ENCODE measurements at places on chromosomes 2 and 18. TPM values are rescaled to one million over a fixed set of nuclear protein-coding genes. Genes with fewer than 3 reads are reported as not detected.

The REG3G gene
- not detected for total RNA-seq

DNA sequence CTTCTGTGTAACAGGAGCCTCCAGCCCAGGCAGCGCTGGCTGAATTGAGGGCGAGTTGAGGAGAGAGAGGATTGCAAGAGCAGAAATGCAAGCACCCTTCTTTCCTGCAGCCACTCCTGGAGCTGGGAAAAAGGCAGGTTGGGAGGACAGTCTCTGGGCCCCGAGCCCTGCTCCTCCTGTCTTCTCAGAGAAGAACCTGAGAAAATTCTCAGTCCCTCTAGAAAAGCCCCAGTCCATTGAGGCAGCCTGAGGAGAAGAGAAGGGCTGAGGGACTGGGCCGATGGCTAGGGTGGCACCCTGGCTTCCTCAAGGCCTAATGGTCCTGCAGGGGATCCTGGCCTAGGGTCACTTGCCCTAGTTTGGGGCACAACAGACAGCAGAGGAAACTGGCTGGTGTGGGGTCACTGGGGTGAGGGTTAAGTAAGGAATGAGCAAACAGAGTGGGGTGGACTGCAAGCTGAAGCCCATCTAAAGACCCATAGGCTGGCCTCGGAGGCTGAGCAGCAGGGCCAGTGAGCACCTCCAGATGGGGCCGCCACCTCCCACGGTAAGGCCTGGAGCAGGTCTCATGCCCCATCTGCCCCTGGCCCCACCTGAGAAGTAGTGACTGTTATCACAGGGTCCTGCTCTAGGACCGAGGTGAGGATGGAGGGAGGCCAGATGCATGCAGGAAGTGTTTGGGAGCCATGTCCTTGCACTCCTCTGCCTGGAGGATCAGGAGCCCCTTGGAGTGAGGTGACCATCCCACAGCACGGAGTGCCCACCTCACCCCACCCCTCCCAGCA is 12.4 kb downstream of the CIB4 start:
- no peak for DNase-seq

DNA sequence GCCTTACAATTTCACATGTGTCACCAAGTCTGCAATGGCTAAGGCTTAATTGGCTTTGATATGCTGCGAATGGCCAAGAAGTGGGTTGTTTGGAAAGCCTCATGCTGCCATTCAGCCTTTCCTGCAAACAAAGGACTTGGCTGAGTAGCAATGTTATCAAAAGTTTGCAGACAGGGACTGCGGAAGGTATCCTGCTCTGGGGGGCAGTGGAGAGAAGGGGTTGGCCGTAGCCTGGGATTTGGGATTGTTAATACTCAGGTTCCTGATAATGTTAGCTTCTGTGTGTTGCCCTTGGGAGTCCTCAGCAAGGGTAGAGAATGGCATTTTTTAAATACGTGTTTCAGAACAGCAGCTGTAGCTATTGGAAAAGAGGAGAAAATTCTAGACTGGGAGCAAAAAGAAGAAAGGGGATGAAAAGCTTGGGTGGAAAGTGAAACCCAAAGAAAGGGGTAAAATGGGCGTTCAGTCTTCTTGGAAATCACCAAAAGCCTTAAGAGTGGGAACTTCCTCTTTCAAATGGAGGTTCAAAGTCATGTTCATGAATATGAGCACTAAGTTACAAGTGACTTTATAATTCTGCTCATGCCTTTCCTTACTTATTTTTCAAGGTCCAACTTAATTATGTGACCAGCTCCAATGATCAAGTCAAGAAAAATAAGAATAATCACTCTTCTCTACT is 325.1 kb downstream of the RNF144A start:
- DNase-seq, result no peak

DNA sequence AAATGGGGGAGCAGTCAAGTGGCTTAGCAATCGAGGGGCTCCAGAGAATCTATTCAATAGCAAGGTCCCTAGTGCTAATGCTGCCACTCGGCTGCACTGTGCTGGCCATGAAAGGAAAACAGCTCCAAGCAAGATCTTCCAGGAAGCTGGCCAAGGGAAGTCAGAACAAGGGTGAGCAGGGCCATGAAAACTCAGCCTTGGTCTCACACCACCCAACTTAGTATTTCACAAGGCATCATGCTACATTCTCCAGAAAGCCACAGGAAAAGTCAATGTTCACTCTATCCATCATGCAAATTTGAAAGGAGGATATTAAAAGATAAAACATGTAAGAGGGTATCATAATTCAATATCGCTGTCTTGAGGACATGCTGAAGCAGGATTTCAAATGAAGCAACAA is 35.7 kb downstream of the NRP2 start:
- DNase-seq, result no peak

- DNase-seq, result no peak
Observed at GRCh38 chr2:172128484-172128883, 25.8 kb upstream of the DLX2 start.

GRCh38 chr2:154437104-154437503 is 261.4 kb upstream of the KCNJ3 start:
- DNase-seq, result peak; percentile 15

DNA sequence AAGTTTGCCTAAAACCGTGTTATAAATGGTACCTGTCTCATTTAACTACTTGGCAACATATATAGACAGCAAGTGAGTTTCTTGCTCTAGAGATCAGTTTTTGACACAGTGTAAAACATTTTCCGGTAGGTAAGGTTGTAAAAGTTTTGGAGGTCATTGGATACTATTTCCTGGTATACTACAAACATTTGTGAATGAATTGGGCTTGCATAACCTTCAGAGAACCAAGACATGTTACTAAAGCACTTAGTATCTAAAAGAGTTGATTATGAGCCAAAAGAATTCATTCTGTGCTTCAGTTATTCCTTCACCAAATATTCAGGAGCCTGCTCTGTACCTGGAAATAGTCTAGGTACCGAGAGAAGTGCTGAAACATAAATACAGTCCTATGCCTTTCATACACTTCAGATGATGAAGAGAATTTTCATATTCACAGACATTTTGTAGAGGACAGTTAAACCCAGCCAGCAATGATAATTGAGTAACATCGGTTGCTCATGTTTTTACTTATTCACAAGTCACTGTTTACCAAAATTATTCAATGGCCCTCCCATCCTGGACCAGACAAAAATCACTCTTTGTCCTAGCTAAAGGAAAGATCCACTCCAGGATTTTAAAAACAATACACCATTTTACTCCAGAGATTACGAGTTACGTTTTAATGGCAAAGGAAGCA is 319.4 kb upstream of the RBMS1 start:
- no peak for DNase-seq

DNA sequence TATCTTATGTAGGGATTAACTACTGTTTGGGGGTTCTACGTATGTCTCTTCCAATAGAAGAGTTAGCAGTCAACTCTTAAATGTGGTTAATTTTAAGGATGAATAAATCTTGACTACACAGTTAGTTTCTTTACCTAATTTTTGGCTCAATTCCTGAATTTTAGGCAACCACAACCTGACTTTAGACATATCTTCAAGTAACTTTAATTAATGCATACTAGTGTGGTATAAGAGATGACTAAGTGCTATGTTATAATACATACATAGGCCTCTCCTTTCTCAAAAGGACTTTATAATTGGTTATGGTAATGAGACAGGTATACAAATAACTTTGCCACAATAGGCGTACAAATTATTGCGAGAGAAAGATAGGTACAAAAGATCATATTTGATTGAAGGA is 312.0 kb downstream of the IRS1 start:
- DNase-seq, result no peak

GRCh38 chr2:128601298-128602037 is 282.8 kb upstream of the HS6ST1 start:
- no peak for DNase-seq

The CACNB4 gene
- total RNA-seq, result 0.93 TPM

The FMNL2 gene
- 0.34 TPM for total RNA-seq

DNA sequence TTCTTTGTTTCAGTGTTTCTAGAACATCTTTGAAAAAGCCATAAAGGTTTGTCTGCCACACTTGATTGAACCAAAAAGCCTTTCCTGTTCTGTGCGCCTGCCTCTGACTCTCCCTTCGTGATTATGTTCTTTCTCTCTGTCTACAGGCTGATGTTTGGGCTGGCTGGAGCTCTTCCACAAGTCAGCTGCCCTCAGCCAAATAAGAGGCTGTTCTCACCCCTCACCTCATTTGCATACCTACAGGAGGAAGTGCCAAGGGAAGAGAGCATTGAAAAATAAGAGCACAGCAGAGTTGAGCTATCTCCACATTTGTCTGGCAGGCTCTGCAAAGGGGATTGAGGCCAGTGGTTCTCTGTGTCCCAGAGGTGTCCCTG is 15.8 kb downstream of the INPP5D start:
- DNase-seq, result peak; percentile 77

DNA sequence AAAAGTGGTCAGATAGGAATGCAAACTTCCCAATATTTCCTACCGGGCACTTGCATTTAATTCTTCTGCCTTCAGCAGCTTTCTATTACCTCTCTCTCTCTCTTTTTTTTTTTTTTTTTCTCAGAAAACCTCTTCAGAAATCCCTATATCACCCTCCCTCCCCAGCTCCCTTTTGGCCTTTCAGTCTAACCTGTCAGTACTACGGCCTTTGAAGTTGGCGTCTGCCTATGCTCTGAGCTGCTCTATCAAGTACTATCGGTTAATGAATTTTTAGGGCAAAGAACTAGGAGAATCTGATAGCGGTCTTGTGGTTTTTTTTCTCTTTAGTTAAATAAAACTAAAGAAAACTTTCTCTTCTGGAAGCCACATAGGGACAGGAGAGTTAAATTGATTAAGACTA is 122.4 kb upstream of the MAPRE2 start:
- DNase-seq, result no peak

DNA sequence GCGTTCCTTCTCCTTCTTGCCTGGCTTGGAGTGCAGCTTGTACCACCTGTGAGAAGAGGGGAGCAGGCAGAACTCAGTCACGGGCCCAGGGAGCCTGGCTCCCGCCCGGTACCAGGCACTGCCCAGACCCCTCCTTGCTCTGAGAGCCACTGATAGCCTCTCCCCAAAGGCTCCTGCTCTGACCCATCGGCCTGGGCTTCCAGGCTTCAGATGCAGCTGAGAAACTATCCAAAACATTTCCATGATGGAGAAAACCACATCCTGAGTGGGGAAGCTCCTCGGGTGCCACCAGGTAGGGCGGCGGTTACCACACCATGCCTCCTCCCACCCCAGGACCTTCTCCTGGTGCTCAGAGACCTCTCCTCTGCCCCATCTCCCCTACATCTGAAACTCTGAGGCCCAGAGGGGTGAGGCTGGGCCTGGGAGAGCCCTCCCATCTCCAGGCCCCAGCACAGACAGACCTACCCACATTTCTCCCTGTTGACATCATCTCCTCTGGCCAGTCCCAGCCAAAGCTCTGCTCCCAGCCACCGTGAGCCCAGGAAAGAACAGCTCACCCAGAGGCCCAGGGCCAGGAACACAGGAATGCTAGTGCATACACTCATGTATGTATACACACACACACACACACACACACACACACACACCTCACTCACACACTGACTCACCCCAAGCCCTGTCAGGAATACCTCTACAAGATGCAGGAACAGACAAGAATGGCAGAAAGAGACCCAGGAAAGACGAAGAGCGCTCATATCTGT is 17.9 kb upstream of the SFXN5 start:
- DNase-seq, result no peak

- DNase-seq, result no peak
Observed at GRCh38 chr2:20005891-20006470, 6.5 kb downstream of the MATN3 start.

- DNase-seq, result no peak
Observed at GRCh38 chr18:31217038-31217849, 54.6 kb upstream of the DSC1 start.

DNA sequence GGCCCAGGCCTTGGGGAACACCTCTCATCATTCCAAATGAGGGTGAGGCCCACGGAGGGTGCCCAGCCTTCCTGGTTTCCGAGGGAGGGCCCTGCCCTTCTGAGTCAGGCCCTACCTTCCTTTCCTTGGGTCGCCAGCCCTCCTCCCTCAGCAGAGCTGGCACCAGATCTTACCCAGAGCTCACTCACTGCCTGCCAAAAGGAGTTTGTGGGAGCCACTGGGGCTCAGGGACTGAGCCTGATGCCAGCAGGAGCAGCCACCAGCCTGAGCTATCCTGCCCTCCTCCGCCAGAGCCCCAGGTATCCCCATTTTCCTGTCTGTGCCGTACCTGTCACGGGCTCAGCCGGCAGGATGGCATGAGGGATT is 64.1 kb downstream of the NRP2 start:
- DNase-seq, result no peak

The IGFBP5 gene
- not detected for total RNA-seq

The ERFE gene
- 4.8 TPM for total RNA-seq

- DNase-seq, result no peak
Observed at GRCh38 chr2:120761911-120762310, 26.2 kb downstream of the GLI2 start.

The FAM228A gene
- 0.82 TPM for total RNA-seq

DNA sequence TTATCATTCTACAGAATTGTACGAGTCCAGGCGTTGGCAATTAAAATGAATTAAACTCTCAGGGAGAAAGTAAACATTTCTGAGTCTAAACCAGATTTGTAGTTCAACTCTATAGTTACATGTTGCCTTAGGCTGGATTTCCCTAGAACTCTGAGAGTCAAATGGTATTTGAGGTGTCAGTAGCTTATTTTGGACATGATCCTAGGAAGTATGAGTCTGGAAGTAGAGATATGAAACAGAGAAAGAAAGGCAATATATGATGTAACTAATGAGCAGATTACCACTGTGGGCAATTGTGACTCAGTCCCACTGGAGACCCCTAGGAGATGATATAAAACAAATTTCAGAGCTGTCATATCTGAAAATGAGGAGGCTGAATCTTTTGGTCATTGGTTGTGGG is 199.1 kb upstream of the UBE2E3 start:
- DNase-seq, result no peak

DNA sequence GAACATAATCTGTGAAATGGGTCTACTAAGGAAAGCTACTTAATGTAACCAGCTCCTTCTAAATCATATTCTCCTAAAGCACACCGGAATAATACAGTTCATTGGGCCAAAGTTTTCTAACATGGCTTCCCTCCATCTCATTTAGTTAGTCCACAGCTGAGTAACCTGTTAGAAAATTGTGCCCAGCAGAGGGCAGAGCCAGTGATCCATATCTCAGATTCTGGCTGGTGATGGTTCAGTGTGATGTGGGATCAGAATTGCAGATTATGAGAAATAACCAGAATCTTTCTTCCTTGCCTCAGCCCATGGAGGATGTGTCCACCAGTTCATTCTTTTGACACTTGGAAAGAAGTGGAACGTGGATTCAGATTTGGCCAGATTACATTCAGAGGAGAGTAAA is 9.4 kb upstream of the CTLA4 start:
- peak; percentile 63 for DNase-seq

The ITGA6 gene
- total RNA-seq, result 38.3 TPM

The EVA1A gene
- not detected for total RNA-seq

DNA sequence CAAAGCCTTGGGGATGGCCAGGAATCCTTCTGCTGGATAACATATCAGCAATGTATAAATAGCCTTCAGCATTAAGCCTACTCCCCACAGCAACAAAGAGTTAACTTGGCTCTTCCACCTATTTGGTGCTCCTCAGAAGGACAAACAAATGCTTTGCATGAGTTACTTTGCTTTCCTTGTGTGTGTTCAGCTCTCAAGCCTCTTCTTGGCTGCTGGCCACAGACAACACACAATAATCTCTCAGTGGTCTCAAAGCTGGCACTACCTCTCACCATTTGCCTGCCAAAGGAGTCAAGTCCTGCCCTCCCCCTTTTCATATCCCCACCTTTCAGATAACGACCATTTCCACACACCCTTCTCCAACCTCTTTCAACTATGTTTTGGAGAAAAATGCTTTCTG is 17.5 kb downstream of the FTCDNL1 start:
- DNase-seq, result no peak

- no peak for DNase-seq
Observed at GRCh38 chr18:47863041-47863440, 67.4 kb downstream of the SMAD2 start.

The CAVIN2 gene
- total RNA-seq, result 23.7 TPM

Data from natural killer cell (primary cell).